CD4-positive, alpha-beta T cell (primary cell): ENCODE measurements at places on chromosomes 7 and 10. TPM values are rescaled to one million over a fixed set of nuclear protein-coding genes. Genes with fewer than 3 reads are reported as not detected.

- no peaks in the 10 kb centered on the region for H3K27me3 ChIP-seq
- H3K4me3 ChIP-seq, result no peak overlapping the region
- no peak for DNase-seq
- no peaks in the 10 kb centered on the region for H3K36me3 ChIP-seq
- H3K4me1 ChIP-seq, result no peaks in the 10 kb centered on the region
Observed at GRCh38 chr10:44520651-44521050, 135.8 kb upstream of the CXCL12 start.

DNA sequence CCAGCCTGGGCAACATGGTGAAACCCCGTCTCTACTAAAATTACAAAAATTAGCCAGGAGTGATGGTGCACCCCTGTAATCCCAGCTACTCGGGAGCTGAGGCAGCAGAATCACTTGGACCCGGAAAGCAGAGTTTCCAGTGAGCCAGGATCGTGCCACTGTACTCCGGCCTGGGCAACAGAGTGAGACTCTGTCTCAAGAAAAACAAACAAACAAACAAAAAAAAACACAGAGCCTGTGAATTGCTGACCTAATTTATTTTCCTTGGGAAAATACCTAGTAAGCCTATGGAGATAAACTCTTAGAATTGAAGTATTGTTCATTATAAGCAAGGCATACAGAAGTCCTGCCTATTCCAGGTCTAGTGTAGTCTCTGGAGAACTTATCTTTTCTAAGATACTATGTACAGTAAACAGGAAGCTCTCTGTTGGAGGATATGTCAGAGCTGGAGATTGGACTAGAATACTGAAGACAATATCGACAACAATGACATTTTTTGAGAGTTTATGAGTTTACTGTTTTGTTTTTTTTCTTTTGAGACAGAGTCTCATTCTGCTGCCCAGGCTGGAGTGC lies 14.9 kb downstream of the GTF2I start:
- peaks cover 13% of the 10 kb centered on the region for H3K36me3 ChIP-seq
- DNase-seq, result no peak
- peaks cover 15% of the 10 kb centered on the region for H3K4me1 ChIP-seq
- no peak overlapping the region for H3K4me3 ChIP-seq
- no peak overlapping the region for H3K27ac ChIP-seq
- no peaks in the 10 kb centered on the region for H3K27me3 ChIP-seq

GRCh38 chr10:124748953-124749645 lies 4.9 kb upstream of the FAM53B start:
- no peak overlapping the region for H3K27ac ChIP-seq
- DNase-seq, result no peak
- peaks cover 5% of the 10 kb centered on the region for H3K4me1 ChIP-seq
- H3K4me3 ChIP-seq, result no peak overlapping the region

- no peak overlapping the region for H3K27ac ChIP-seq
- H3K4me3 ChIP-seq, result no peak overlapping the region
- H3K4me1 ChIP-seq, result no peaks in the 10 kb centered on the region
- no peak for DNase-seq
- H3K27me3 ChIP-seq, result no peaks in the 10 kb centered on the region
Observed at GRCh38 chr10:17989908-17990767, 38.4 kb downstream of the SLC39A12 start.

- H3K4me3 ChIP-seq, result no peak overlapping the region
- no peaks in the 10 kb centered on the region for H3K27me3 ChIP-seq
- no peak overlapping the region for H3K27ac ChIP-seq
- no peaks in the 10 kb centered on the region for H3K36me3 ChIP-seq
- DNase-seq, result no peak
Observed at GRCh38 chr7:78203042-78203720, 404.6 kb downstream of the PHTF2 start.

- H3K36me3 ChIP-seq, result no peaks in the 10 kb centered on the region
- H3K27me3 ChIP-seq, result no peaks in the 10 kb centered on the region
- peaks cover under 1% of the 10 kb centered on the region for H3K4me1 ChIP-seq
Observed at GRCh38 chr7:23604296-23604640, 7.1 kb downstream of the CCDC126 start.

GRCh38 chr10:103395754-103396066 lies 565 bp downstream of the ATP5MK start:
- peaks cover 23% of the 10 kb centered on the region for H3K4me1 ChIP-seq
- peak overlapping the region; percentile 95 for H3K4me3 ChIP-seq
- peaks cover 36% of the 10 kb centered on the region for H3K36me3 ChIP-seq
- H3K27me3 ChIP-seq, result no peaks in the 10 kb centered on the region

GRCh38 chr10:93505075-93505474 lies 8.7 kb downstream of the CEP55 start:
- H3K27ac ChIP-seq, result no peak overlapping the region
- no peak overlapping the region for H3K4me3 ChIP-seq
- no peaks in the 10 kb centered on the region for H3K27me3 ChIP-seq

DNA sequence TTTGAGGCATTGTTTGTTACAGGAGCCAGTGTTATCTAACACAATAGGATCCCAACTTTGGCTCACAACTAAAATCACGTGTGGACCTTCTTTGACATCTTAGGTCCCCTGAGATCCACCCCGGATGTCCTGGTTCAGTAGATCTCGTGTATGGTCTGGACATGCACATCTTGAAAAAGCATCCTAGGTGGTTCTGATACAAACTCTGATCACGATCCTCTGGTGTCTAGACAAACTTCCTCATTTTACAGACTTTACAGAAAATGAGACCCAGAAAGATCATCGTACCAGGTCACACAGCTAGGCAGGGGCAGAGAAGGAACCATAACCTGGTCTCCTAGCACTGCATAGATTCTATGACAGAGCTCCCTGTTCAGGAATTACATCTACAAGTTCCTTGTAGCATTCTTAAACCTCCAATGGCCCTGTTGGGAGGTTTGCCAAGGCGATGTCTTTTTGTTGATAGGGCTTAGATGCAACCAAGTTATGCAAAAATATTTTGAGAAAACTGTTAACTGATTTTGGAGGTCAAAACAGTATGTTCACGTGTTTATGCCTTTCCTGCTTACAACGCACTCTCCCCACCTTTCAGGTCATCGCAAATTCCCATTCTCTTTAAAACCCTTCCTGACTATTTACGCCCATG lies 30.8 kb upstream of the CHST15 start:
- no peak overlapping the region for H3K27ac ChIP-seq
- no peaks in the 10 kb centered on the region for H3K27me3 ChIP-seq

DNA sequence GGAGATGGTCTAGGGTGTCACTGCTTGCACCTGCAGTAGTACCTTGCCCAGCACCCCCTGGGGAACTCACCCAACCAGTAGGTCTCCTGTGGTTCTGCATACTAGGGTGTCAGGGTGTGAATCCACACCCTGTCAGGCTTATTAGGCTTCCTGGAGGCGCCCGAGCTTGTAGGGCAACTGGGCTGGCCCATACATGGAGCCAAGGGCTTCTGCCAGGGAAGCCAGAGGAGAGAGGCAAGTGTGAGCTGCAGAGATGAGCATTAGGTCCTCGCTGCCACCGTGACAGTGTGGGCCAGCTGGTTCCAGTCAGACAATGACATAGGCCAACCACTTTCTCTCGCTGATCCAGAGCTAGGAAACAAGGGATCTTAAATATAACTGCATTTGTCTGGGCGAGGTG lies 11.2 kb downstream of the MXI1 start:
- H3K4me3 ChIP-seq, result no peak overlapping the region
- no peaks in the 10 kb centered on the region for H3K27me3 ChIP-seq
- no peaks in the 10 kb centered on the region for H3K36me3 ChIP-seq
- DNase-seq, result no peak

GRCh38 chr7:101915000-101915399 lies 97.6 kb downstream of the CUX1 start:
- H3K27me3 ChIP-seq, result no peaks in the 10 kb centered on the region
- H3K4me3 ChIP-seq, result no peak overlapping the region
- H3K4me1 ChIP-seq, result no peaks in the 10 kb centered on the region
- peaks cover 23% of the 10 kb centered on the region for H3K36me3 ChIP-seq
- H3K27ac ChIP-seq, result no peak overlapping the region

DNA sequence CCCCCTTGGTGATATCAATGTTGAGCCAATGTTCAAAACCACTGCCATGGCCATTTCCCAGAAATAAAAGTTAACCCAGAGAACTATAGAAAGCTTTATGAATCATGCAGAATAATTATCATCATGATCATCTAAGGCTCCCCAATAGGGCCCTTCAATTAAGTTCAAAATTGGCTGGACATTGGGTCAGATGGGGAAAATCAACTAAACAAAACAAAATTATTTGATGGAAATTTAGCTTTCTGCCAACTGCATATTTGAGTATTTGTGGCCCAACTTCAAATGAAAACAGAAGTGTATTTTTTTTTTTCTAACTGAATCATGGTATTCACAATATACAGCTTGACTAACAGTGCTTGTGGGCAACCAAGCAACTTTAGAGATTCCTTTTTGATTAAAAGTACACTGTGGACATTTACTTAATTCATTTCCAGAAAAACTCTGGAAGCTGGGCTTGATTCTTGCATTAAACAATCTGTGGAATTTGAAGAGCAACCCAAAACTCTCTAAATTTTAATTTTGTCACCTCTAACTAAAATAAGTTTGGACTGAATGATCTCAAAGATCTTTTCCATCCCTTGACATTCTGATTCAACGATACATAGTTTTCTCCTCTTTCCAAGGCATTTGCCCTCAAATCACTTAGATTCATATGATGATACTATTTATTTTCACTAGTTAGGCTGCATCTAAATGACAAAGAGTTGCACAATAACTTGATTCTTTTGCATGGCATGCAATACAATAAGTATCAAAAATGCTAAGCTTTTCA lies 203.2 kb downstream of the AHR start:
- H3K27ac ChIP-seq, result no peak overlapping the region
- no peak overlapping the region for H3K4me3 ChIP-seq
- no peaks in the 10 kb centered on the region for H3K27me3 ChIP-seq
- no peaks in the 10 kb centered on the region for H3K4me1 ChIP-seq
- H3K36me3 ChIP-seq, result no peaks in the 10 kb centered on the region
- no peak for DNase-seq

DNA sequence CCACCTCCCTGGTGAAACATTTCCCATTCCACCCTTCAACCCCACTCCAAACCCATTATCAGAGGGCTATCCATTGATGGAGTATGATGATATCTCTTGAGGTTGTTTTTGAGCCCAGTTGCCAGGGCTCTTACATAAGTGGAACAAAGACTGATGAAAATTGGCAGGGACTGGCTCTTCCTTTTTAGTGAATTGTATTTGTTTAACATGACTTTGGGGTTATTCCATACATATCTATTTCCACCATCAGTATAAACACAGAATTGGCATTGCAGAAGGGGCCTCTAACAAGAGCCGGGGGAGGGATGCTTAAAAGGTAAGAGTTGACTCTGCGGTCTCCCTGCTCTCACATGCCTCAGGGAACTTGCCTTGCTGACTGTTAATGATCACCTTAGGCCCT lies 28.9 kb downstream of the FZD1 start:
- no peaks in the 10 kb centered on the region for H3K27me3 ChIP-seq
- H3K4me1 ChIP-seq, result no peaks in the 10 kb centered on the region
- H3K4me3 ChIP-seq, result no peak overlapping the region
- no peak for DNase-seq
- H3K27ac ChIP-seq, result no peak overlapping the region

GRCh38 chr10:122341141-122341810 lies 33.2 kb upstream of the PLEKHA1 start:
- H3K4me3 ChIP-seq, result no peak overlapping the region
- no peaks in the 10 kb centered on the region for H3K36me3 ChIP-seq
- no peak overlapping the region for H3K27ac ChIP-seq

GRCh38 chr7:17912536-17913235 lies 27.6 kb downstream of the SNX13 start:
- no peak overlapping the region for H3K27ac ChIP-seq
- no peak overlapping the region for H3K4me3 ChIP-seq
- DNase-seq, result no peak
- H3K27me3 ChIP-seq, result no peaks in the 10 kb centered on the region

- H3K27me3 ChIP-seq, result no peaks in the 10 kb centered on the region
- H3K4me1 ChIP-seq, result no peaks in the 10 kb centered on the region
- no peak for DNase-seq
- no peak overlapping the region for H3K4me3 ChIP-seq
Observed at GRCh38 chr7:19491821-19492452, 216.9 kb downstream of the POLR1F start.

Gene MMRN2
- total RNA-seq, result 1.8 TPM

Gene VWA2
- total RNA-seq, result not detected

Gene MSS51
- 1.1 TPM for total RNA-seq

Gene GJD4
- total RNA-seq, result not detected

Gene DCLRE1C
- total RNA-seq, result 15.4 TPM

Gene ARHGEF35
- 2.0 TPM for total RNA-seq
